GM13976 (cell line): ENCODE measurements at places on chromosomes 5 and 9.

DNA sequence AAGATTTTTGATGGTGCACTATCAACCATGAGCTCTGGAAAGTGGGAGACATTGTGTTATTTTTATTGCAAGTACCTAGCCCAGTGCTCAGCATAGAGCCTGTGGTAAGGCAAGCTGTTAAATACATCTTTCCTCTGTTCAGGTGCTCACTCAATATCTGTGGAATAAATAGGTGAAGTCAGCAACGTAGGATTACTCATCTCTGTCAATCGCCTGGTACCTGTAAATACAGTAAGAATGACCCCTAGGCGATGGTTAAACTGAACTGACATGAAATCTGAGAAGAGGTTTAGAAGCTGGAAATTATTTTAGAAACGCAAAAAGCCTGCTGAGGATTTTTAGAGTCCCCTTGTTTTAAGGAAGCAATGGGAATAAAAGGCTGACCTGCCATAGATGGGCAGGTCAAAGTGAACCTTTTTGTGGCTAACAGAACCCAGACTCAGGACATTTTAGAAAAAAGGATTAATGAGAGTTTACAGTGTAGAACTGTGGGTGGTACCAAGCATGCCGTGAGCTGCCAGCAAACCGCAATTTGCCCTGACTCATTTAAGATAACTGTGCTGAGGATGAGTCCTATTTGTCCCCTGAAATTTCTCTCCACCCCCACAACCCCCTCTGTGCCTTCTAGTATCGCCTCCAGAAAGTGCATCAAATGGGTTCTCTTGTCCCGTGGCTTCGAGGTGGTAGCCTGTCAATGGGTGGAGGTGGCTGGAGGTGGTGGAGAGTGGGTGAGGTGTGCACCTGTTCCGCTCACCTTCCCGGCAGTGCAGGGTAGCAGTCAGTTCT lies 375.1 kb downstream of the MED10 start:
- DNase-seq, result no peak

GRCh38 chr5:17167171-17167891 lies 50.1 kb upstream of the BASP1 start:
- no peak for DNase-seq

GRCh38 chr5:31637851-31638250 lies 1.1 kb upstream of the PDZD2 start:
- DNase-seq, result no peak

DNA sequence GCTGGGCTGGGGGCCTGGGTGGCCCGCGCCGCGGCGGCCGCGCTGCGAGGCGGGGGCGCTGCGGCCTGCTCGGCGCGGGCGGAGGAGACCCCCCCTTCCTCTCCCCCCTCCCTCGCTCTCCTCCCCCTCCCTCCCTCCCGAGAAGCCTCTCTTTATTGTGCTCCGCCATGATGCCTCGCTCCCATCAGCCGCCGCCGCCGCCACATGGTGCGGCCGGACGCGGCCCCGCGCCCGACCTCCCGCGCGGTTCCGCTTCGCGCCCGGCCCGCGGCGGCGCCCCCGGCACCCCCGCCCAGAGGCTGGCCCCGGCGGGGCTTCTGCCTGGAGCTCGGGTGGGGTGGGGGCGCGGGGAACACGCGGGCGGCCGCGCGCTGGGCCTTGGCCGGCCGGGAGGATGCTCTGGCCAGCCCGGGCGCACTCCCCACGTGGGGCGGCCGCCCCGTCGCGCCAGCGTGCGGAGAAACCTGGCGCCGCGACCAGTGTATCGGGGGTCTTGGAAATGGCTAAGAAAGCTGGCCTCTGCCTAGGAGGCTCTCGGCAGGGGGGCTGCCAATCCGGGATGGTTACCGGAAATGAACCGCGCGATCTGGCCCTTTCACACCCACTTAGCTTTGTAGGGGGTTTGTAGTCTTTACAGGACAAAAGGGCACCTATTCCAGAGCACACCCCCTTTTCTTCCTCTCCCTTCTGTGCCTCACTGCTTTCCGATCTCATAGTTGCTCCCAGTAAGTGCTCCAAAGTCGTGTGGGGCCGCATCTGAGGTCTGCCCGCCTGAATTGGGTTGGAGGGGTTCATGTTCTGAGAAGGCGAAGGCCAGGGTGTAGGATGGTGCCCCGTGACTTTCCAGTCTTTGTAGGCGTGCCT lies 1.0 kb downstream of the SET start:
- DNase-seq, result peak; percentile 83

GRCh38 chr5:74938250-74938933 lies 72.2 kb upstream of the FAM169A start:
- DNase-seq, result no peak

DNA sequence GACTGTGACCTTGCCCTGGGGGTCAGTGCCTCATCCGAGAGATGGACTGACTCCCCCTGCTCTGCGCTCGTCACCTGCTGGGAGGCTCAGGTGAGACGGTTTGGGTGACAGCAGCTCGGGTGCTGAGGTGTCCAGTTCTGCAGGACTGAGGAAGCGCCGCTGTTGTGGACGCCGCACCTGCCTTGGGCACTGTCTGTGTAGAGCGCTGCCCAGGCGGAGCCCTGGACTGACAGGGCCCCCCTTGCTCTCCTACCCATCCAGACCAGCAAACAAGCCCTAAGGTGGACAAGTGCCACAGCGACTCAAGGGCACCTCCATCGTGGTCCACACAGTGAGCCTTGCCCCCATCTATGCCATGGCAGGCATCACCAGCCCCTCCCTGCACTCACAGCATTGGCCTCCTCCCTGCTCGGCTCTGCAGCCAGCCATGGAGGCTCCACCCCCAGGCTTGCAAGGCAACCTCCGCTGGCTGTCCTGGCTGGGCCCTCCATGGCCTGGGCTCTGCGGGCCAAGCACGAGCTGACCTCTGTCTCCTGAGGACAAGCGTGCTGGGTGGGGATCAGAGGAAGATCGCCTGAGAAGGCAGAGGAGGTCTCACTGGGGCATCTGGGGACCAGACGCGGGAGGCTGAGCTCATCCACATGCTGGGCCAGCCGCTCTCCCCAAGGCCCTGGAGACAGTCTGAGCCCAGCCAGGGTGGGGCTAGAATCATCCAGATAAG lies 87.1 kb upstream of the COL5A1 start:
- no peak for DNase-seq

DNA sequence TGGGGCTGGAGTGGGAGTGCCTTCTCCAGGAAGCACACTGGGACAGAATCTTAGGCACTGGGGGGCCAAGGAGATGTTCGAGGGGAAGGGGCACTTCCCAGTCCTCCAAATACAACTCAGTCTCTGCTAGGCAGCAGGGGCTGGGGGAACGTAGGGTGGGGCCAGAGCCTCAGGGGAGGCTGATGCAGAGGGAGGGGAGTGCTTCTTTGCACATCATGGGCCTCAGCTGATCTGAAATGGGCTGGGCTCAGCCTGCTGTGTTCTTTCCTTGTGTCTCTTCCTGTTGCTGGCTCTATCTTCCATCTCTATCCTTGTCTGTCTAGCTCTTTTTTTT lies 15.6 kb downstream of the PSD2 start:
- no peak for DNase-seq

DNA sequence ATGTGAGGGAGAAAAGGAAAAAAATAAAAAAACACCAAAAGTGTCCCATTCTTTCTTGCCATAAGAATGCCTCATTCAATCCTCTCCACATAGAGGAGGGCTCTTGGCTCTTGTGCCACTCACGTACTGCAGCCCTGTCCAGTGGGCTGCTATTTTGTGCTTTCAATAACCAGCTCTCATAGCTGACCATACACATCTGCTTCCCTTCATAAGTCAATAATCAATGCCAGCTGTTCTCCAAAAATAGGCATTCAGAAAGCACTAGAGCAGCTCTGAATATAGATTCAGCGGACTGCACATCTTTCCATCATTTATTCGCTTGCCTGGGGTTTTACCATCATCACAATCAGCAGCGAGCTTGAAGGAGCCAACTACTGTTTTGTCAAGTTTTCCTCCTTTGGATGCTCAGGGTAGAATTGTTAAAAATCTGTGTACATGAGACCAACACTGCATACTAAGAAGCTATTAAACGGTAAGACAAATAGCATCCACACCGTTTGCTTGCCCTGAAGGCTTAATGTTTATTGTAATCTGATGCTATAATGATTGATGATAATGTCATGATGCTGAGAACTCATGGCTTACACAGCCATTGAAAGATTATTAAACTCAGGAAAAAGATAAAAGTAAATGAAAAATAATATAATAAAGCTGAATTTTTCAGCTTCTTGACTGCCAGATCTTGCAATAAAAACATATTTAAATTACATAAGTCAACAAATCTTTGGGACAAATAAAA lies 80.0 kb downstream of the OXCT1 start:
- no peak for DNase-seq

DNA sequence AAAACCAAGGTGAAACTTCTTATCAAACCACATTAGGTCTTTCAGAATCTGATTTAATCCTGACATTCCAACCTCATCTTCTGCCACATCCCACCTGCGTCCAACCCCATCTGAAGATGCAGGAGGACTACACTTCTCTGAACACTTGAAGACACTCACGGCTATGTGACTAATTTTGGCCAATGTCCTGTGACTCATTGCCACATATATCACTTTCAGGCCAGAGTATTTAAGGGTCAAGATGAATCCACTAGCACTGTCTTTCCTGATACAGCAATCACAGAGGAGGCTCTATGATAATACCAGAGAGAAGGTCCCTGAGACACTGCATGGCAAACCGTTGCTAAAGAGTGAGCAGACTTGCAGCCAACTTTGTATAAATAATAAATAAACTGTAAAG lies 323.4 kb downstream of the NR2F1-AS1 start:
- no peak for DNase-seq

DNA sequence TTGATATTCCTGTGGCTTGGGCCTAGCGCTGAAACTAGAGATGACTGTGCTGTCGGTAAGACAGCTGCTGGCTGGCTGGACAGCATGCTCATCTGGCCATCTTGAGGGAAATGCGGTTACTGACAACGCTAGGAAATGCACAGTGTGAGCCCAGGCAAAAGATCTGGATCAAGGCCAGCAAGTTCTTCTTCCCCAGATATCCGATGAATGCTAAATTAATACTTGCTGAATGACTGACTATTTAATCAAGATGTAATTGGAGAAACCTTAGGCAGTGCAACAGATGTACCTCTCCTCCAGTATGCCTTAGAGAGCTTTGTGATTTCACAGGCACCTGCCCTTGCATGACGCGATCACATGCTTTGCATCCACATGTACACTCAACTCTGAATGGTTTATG lies 659.1 kb downstream of the EFNA5 start:
- no peak for DNase-seq

DNA sequence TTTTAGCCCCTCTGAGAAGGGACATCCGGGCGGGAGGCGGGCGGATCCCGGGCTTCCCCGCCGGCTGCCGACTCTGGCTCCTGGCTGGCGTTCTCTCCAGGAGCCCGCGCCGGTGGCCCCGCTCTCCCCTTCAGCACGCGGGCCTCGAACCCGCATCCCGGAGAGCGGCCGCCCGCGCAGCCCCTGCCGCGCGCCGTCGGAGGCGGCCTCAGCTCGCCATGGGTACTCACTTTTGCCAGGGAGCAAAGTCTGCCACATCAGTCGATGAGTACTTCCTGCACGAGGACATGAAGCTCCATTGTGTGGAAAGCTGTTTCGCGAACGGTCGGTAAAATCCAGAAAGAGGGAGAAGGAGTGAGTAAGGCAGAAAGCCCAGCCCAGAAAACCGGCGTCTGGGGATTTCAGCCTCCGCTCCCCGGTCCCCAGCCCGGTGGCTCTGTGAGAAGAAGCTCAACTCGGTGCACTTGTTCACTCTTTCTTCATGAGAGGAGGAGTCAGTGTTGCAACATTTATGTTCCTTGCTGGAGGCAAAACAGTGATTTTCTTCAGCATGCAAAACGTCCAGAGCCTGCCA lies at the start of gene PRLR:
PRLR (minus strand) TSS at position 450 of the 574 bp plus-strand sequence. CDS start 140,867 bp downstream, outside the sequence.
- peak; percentile 37 for DNase-seq

DNA sequence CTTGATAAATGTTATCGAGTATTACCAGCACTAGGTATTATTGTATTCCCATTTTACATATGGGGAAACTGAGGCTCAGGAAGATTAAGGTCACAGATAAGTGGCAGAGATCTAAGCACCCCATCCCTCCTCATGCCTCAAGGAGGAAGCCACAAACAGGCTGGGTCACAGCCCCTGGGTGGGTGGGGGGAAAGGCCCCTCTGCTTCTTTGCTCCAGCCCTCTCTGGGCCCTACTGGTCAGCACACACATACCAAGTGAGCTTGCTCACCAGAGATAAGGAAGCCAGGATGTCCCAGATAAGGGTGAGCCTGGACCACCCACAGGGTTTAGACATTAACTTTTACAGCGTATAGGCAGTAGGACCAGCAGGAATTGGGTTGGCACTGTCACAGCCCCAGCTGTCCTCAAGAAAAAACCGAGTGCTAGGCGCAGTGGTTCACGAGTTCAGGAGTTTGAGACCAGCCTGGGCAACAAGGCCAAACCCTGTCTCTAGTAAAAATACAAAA lies 45.3 kb downstream of the STK10 start:
- no peak for DNase-seq

GRCh38 chr9:126326228-126327005 lies at the start of gene MVB12B:
Gene MVB12B, plus strand, starts transcription at chr9:126326829. Its CDS starts 101 bp downstream, at chr9:126326930.
- peak; percentile 82 for DNase-seq

- DNase-seq, result no peak
These were observed 343.2 kb downstream of the DMAC1 start for GRCh38 chr9:7456377-7456776.
